ENCODE measurements at places on chromosomes 13 and 19.

GRCh38 chr13:99913167-99913566 is 58.4 kb downstream of the ZIC5 start:
- no peak for DNase-seq

GRCh38 chr13:45101327-45102018 is 18.8 kb upstream of the GTF2F2 start:
- no peak for DNase-seq

DNA sequence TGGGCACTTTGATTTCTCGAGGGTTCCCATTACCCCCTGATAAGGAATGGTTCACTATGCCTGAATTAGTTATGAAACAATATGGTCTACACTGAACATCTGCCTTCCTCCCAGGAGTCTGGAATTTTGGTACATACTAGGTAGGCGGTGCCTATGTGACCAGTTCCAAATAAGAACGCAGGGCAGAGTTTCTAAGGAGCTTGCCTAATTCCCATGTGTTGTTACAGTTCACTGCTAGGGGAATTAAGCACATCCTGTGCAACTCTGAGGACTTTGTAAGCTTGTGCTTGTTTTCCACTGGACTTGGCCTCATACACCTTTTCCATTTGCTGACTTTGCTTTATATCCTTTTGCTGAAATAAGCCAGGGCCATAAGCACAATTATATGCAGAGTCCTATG is 29.2 kb downstream of the RBM26 start:
- no peak for DNase-seq

GRCh38 chr13:57734306-57734705 is 102.8 kb downstream of the PCDH17 start:
- DNase-seq, result no peak

GRCh38 chr19:51337861-51338562 is 3.9 kb downstream of the VSIG10L start:
- DNase-seq, result no peak

DNA sequence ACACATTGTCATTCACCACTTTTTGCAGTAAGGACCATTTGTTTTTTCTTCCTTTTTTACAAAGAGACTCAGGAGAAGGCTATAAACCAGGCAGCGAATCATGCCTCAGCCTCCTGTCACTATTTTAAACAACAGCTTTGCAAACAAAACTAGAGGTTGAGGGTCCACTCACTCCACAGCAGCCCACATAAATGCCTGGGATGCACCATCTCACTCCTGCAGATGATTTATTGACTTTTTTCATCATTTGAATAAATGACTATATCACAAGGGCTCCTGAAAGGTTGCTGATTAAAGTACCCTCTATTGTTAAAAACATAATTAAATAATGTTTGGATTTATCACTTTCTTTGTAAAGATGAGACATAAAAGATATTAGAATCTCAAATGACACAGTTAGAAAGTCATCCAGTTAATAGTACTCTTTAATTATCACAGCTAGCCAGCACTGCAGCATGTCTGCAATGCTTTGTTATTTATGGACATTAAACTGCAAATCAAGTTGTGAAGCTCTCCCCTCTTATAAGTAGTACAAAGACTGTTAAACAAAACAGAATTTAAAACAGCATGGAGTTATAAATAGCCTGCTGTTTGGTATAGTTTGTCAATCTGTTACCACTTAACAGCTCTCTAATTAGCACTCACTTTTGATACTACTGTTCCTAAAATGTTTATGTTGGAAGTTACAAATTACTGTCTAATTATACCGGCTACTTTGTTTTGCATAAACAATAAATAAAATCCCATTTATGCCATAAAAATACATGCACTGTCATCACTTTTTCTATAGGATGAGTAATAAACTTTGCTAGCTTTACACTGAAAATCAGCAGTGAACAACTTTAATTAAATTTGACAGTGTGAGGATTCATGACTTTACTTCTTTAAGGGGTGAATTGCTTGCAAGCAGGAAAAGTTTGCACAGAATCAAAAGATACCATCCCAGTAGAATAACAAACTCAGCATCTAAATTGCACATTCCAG is 853.2 kb downstream of the UQCRFS1 start:
- DNase-seq, result no peak

DNA sequence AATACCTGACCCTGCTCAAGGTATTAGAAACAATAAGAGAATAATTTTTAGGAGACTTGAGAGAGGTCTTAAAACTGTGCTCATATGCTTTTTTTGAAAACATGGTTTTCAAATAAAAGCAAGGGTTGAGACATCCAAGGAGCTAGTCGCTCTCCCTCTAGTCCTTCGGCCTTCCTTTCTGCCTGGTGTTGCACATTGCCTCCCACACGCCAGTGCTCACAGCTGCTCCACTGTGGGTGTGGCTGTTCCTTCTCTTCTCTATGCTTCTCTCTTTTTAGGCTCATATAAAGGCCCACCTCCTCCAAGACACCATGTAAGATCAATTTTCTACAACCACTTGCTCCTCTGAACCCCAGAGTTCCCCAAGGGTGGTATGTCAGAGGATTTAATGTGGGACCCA is 352.6 kb downstream of the ENOX1 start:
- no peak for DNase-seq

DNA sequence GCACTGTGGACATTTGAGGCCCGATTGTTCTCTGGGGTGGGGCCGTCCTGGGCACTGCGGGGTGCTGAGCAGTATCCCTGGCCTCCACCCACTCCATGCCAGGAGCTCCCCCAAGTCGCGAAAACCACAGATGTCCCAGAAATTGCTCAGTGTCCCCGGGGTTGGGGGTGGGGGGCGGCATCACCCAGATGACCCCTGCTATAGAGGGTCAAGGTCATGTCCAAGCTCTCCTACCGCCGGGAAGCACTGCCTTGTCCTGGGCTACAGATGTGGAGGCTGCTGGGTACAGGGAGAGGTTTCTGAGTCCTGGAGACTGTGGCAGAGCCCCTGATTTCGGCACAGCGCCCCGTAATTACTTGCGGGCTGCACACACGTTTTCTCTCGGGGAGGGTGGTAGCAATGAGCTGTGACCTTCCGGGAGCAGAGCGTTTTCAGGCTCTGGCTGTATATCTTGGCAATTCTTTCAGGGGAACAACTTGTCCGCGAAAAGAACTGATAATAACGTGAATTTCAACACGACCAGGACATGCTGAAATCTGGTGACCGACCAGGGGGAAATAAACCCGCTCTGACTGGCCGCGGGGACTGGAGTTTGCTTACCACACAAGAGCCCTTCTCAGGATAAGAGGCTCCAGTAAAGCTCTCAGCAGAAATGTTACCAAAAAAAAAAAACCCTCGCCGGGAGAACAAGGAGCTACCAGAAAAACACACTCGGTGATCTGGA is 68.1 kb downstream of the GNG7 start:
- DNase-seq, result no peak

GRCh38 chr13:98878486-98879126 is 99.3 kb downstream of the DOCK9 start:
- DNase-seq, result no peak

- no peak for DNase-seq
Observed at GRCh38 chr19:40542202-40542859, 34.3 kb upstream of the SHKBP1 start.

- no peak for DNase-seq
Observed at GRCh38 chr19:494171-495080, 1.9 kb upstream of the MADCAM1 start.

- DNase-seq, result no peak
Observed at GRCh38 chr13:93964146-93964512, 515.4 kb downstream of the DCT start.

GRCh38 chr19:51391073-51391611 is 751 bp upstream of the C19orf84 start:
- no peak for DNase-seq

GRCh38 chr19:12485571-12485970 is 955 bp upstream of the ZNF709 start:
- DNase-seq, result no peak

GRCh38 chr13:53092931-53093330 is 64.3 kb downstream of the OLFM4 start:
- DNase-seq, result no peak

GRCh38 chr13:100513987-100514670 is 74.5 kb downstream of the GGACT start:
- DNase-seq, result no peak

DNA sequence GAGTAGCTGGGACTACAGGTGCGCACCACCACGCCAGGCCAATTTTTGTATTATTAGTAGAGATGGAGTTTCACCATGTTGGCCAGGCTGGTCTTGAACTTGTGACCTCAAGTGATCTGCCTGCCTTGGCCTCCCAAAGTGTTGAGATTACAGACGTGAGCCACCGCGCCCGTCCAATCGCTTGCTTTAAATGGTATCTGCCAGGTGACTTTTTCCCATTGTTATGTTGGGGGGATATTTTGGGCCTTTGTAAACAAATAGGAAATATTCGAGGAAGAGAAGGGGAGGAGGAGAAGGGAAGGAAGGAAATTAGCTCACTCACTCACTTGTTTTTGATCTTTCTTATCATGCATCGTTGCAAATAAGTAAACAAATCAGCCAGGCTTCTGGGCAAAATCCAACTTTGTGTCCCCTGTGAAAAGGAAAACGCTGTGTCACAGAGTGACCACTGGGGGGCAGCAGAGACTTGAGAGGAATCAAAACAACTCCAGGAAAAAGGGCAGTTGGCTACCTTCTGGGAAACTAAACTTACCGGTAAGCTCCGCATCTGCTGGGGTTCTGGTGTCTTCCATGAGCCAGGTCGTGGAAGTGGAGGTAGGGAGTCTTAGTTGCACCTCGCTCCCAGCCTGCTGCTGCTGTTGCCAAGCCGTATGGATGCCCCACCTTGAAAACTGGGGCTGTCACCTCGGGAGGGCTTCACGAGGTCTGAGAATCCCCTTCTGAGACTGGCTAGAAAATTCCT is 9.3 kb upstream of the RANBP3 start:
- peak; percentile 54 for DNase-seq

GRCh38 chr13:66377569-66377968 is 852.6 kb downstream of the PCDH9 start:
- no peak for DNase-seq

DNA sequence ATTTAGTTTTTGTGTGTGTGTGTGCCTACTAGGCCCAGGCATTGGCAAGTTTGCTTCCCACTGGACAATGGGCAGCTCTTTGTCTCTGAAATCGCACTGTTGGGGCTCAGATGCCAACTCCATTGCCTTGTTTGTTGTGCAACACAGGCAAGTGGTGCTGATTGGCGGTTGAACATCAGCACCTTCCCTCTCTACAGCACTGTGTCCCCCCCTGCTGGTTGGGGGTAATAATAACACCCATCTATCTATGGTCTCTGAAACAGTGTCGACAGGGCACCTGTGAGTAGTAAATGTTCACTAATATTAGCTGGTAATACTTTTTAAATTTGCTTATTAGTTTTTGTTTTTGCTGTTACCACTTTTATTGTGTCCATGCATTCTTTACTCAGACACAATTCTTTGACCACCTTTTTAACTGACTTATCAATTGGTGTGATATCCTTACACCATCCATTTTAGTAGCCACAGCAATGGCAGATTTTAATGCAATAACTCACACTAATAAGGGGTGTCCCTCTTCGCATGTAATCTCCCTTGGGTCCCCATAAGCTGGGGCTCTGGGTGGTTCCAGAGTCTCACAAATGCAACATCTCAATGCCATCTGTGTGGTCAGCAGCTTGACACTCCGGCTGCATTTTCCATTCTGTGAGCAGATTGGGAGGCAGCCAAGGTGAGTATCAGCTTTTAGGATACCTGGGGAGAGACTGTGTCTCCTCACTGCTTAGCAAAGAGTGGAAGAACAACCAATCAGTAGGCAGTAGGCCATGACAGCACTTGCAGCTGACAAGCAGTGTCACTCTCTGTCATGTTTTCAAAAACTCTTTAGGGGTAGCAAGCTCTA is 47.7 kb upstream of the UQCRFS1 start:
- DNase-seq, result no peak

DNA sequence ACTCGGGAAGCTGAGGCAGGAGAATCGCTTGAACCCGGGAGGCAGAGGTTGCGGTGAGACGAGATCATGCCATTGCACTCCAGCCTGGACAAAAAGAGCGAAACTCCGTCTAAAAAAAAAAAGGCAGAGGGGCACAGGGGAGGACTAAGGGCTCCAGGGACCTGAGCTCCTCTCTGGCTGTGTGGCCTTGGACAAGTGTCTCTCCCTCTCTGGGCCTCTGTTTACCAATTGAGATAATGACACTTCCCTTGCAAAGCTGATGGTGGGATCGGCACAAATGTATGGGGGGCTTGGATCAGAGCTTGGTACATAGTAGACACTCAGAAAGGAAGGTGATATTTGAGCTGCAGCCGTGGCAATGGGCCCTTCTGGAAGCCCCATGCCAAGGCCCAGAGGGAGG is 11.4 kb upstream of the SPACA4 start:
- DNase-seq, result no peak

- DNase-seq, result no peak
Observed at GRCh38 chr19:29418201-29418600, 107.6 kb upstream of the VSTM2B start.

DNA sequence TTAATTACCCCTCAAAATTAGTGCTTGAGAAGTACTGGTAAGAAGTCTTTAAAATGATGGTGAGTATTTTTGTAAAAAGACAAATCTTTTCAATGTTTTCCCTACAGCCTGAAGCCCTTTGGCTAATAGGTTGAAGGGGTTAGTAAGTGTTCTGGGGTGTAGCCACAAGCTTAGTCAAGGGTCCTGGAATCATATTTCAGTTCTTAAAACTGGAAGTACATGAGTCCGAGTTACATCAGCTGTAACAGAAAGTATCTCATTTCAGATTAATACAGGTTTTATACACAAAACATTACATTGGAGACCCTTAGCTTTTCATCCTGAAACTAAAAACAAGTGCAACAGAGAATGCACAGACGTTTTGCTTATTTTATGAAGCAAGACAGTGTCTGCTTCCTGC is 52.7 kb upstream of the TEX29 start:
- DNase-seq, result no peak

DNA sequence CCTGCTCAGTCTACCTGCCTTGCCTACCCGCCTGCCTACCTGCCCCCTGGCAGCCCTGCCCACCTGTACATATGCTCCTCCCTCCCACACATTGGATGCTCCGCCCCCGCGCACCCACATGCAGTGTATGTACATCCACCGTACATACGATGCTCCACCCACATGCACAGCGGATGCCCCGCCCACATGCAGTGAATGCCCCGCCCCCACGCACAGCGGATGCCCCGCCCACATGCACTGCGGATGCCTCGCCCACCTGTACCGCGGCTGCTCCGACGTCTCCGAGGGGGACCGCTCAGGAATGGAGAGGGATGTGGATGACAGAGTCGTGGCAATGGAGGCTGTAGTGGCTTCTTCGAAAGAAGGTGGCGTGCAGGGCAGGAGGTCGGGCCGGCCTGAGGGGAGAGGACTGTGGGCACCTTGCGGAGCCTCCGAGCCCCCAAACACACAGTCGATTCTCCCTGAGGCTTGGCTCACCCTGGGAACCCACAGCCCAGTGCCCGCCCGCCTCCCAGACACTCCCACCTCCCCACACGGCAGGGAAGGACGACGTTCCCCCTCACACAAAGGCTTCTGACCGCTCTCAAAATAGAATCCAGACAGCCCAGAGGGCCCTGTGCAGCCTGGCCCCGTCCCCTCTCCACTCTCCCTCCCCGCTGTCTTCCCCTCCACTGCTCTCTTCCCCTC is 16.5 kb upstream of the CACTIN start:
- DNase-seq, result no peak

DNA sequence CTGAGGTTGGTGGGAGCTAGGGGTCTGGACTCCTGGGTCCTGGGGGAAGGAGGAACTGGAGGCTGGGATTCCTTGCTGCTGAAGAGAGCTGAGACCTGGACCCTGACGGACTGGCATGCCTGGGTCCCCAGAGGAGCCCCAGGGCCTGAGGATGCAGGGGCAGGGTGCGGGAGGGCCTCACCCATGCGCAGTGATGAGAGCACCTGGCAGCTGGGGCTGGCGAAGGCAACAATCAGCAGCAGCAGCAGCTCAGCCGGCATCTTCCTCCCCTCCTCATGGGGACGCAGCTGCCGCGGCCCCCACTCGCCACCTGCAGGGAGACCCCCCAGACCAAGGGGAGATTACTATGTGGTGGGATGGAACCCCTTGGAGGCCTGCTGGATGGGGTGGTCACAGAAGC is 4.5 kb downstream of the GRIK5 start:
- no peak for DNase-seq

Measured in T1000 (cell line).